ENCODE measurements at places on chromosomes 6 and 20. TPM values are rescaled to one million over a fixed set of nuclear protein-coding genes. Genes with fewer than 3 reads are reported as not detected.

The FUT9 gene
- total RNA-seq = not detected

The HLA-DQA2 gene
- total RNA-seq = 2.2 TPM

The CNKSR3 gene
- 9.7 TPM for total RNA-seq

The CFB gene
- total RNA-seq = 132 TPM

The CCN5 gene
- 377 TPM for total RNA-seq

The KCNK5 gene
- 2.6 TPM for total RNA-seq

The APOBEC2 gene
- total RNA-seq = not detected

The SLC18B1 gene
- total RNA-seq = 1.7 TPM

The WFDC2 gene
- 32.5 TPM for total RNA-seq

The C20orf202 gene
- total RNA-seq = not detected

The TAGAP gene
- total RNA-seq = 9.2 TPM

The EEF1A2 gene
- 1.1 TPM for total RNA-seq

The RNF144B gene
- total RNA-seq = 52.3 TPM

The LRRC73 gene
- total RNA-seq = not detected

The MICAL1 gene
- total RNA-seq = 55.6 TPM

The SOX18 gene
- 244 TPM for total RNA-seq

The DNMT3B gene
- 0.75 TPM for total RNA-seq

The SLC4A11 gene
- total RNA-seq = 1.6 TPM

The TMEM239 gene
- total RNA-seq = not detected

The LST1 gene
- total RNA-seq = 21.4 TPM

The RFX6 gene
- not detected for total RNA-seq

The PPP1R14C gene
- not detected for total RNA-seq

The CPXM1 gene
- total RNA-seq = not detected

The BHLHE23 gene
- not detected for total RNA-seq

The RAET1E gene
- total RNA-seq = not detected
